Activated naive CD8-positive, alpha-beta T cell treated with anti-CD3 and anti-CD28 coated beads for 36 hours (primary cell): ENCODE measurements at places on chromosomes 7 and 10. TPM values are rescaled to one million over a fixed set of nuclear protein-coding genes. Genes with fewer than 3 reads are reported as not detected.

DNA sequence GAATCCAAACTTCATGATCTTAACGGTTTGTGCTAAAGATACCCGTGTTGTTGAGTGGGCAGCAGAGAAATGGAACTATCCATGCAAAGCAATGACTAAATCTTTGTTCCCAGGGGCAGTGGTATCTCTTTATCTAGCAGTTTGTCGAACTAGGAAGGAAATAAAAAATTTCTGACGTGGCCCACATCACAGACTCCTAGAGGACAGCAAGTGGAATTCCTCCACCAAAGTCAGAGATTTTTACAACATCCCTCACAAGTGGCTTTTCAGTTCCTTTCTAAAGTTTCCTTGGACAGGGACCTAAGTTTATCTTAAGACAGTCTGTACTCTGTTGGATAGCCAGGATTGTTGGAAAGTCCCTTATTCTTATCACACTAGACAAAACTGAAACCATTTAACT, 136.0 kb downstream of the RAPGEF5 start:
- H3K27ac ChIP-seq, result no peak overlapping the region
- no peaks in the 10 kb centered on the region for H3K4me1 ChIP-seq
- H3K4me3 ChIP-seq, result no peak overlapping the region
- DNase-seq, result no peak
- no peaks in the 10 kb centered on the region for H3K36me3 ChIP-seq
- H3K27me3 ChIP-seq, result peaks cover 4% of the 10 kb centered on the region

DNA sequence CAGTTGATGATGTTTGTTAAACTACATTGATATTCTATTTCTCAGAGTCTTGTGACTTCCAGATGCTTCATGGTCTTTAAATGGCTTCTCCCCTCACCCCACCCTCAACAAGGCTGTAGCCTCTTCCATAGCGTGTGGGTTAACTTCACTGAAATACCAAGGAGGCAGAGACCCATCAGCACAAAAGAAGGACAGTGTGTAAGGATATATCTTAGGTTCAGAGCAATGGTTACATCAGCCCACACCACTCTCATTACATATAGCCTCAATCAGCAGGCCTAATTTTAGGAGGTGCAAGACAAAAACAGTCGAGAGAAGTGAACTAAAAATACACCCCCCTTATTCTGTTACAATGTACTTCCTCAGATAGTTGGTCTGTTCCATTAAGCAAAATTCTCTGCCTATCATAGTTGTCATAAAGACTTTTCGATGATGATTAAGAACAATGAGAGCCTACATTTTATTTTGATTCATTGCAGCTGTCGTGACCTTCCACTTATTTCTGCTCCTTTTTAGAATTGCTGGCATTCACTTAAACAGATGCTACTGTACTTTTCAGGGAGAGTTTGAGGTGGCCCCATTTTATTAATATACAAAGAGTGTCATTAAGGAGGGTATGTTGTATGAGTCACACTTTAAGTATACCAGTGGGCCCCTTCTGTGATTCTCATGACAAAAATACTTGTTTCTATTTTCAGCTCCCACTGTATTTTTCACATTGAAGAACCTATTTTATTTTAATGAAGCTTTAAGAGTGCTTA, 52.1 kb downstream of the WIPF3 start:
- H3K4me3 ChIP-seq, result no peak overlapping the region
- no peak for DNase-seq
- H3K36me3 ChIP-seq, result no peaks in the 10 kb centered on the region
- no peaks in the 10 kb centered on the region for H3K27me3 ChIP-seq
- no peak overlapping the region for H3K27ac ChIP-seq

DNA sequence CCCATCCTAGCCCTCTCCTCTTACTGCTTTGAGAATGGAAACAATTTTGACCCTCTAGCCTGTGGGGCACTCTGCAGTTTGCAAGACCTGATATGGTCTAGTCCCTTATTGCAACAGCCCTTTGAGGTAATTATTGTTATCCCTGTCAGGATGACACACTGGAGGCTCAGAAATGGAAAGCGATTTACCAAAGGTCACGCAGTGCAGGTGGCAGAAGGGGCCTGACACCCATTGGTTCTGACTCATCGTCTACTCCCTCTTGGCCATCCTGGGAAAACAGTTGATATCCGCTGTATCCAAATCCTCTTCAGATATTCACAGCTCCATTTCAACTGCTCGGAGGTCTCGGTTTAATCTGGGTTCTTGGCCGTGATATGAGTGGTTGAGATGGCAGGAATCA, 44.7 kb upstream of the AQP1 start:
- H3K4me1 ChIP-seq, result no peaks in the 10 kb centered on the region
- no peak for DNase-seq
- no peaks in the 10 kb centered on the region for H3K36me3 ChIP-seq
- H3K4me3 ChIP-seq, result no peak overlapping the region

GRCh38 chr10:112983444-112984056, 33.5 kb downstream of the TCF7L2 start:
- no peak for DNase-seq
- peaks cover 41% of the 10 kb centered on the region for H3K4me1 ChIP-seq
- peaks cover 88% of the 10 kb centered on the region for H3K27me3 ChIP-seq
- H3K27ac ChIP-seq, result no peak overlapping the region

DNA sequence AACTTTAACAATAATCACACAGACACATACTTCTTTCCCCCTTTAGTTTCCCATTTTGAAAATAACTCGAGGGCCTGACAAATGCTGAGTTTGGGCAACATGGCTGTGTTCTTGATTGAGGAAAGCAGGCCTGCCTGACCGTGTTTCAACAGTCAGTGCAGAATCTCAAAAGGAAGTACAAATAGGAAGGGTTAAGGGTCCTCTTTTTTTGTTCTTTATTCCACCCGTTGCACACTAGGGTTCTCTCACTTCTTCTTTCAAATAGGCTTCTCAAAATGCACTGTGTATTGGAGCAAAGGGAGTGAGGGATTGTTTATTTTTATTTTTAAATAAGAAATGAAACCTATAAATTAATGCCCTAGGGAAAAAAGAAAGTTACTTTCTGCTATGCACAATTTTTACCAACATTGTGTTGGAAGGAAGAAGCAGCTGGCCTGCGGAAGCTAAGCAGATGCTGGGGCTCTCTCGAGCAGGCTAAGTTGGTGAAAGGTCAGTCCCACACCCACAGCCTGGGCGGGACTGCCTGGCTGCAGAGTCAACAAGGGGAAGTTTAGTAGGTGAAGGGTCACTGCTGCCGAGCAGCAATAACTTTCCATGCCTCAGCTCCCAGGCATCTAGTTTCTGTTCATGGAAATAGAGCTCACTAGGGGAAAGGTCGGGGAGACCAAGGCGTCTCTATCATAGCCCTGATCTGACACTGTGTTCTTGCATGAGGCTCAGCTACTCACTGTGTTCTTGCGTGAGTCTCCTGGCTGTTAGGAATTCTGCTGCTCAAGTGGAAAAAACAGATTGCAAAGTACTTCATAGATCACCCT, 12.2 kb upstream of the PDK4 start:
- peaks cover 28% of the 10 kb centered on the region for H3K27me3 ChIP-seq
- no peak overlapping the region for H3K27ac ChIP-seq
- DNase-seq, result no peak

GRCh38 chr10:127064474-127064873, 131.9 kb downstream of the INSYN2A start:
- H3K27ac ChIP-seq, result no peak overlapping the region
- H3K4me1 ChIP-seq, result no peaks in the 10 kb centered on the region
- H3K36me3 ChIP-seq, result peaks cover 4% of the 10 kb centered on the region

GRCh38 chr7:2667843-2668242, 20.2 kb upstream of the AMZ1 start:
- DNase-seq, result no peak
- H3K27me3 ChIP-seq, result peaks cover 27% of the 10 kb centered on the region

DNA sequence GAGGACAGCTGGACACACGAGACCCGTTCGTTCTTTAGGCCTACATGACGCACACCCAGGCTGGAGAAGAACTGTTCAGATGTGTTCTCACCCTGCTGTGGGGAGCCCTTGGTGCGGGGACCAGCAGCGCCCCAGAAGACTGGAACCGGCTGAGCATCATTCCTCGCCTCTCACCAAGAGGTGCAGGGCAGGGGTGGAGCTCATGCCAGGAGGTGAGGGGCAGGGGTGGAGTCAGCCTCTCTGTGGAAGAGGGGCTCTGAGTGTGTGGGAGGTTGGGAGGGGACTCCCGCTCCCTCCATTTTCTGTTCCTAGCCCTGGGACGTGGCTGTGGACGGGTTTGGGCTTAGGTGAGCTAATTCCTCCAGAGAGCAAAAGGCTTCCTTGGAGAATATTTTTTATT, 66.0 kb upstream of the SHH start:
- no peak for DNase-seq
- H3K36me3 ChIP-seq, result no peaks in the 10 kb centered on the region
- H3K27ac ChIP-seq, result no peak overlapping the region
- no peak overlapping the region for H3K4me3 ChIP-seq

The ATXN7L1 gene
- 4.4 TPM for total RNA-seq

The SEMA3E gene
- total RNA-seq, result not detected

The VENTX gene
- total RNA-seq, result not detected
